IPS-NIHi11 (cell line): ENCODE measurements at places on chromosomes 2 and 18.

DNA sequence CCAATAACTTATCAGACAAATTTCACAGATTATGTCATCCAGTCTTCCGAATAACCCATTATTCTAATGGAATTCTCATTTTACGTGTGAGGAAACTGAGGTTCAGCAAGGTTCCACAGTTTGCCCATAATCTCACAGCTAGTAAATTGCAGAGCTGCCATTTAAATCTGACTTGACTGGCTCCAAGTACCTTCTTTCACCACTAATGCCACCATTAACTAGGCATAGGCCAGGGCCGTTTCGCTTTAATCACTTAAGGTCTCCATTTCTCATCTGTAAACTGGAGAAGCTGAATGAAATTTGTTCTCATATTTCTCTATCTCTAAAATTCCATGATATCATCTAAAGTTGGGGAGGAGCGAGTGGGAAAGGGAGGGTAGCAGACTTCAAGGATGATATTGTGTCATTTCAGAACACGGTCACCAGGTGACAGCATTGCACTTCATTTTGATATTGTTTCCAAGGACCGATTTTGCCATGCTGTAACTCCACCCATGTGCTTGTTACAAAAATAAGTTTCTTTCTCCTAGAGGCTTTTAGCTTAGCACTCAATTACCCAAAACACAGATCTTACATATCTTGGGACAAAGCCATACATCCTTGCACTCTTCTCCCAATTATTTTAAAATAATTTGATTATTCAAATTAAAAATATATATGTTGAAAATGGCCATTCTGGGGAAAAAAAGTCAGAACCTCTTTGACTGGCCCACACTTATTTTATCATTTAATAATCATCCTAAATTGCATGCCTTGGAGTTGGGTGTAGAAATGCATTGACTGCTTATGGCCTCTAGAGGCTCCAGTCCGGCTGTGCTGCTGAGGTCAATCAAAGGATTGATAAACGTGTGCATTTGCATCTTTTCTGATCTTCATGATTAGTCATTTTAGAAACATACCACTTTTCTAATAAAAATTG, 123.8 kb downstream of the AKAIN1 start:
- DNase-seq, result peak; percentile 33

- no peak for DNase-seq
These were observed 8.4 kb upstream of the NR4A2 start for GRCh38 chr2:156340804-156341451.

DNA sequence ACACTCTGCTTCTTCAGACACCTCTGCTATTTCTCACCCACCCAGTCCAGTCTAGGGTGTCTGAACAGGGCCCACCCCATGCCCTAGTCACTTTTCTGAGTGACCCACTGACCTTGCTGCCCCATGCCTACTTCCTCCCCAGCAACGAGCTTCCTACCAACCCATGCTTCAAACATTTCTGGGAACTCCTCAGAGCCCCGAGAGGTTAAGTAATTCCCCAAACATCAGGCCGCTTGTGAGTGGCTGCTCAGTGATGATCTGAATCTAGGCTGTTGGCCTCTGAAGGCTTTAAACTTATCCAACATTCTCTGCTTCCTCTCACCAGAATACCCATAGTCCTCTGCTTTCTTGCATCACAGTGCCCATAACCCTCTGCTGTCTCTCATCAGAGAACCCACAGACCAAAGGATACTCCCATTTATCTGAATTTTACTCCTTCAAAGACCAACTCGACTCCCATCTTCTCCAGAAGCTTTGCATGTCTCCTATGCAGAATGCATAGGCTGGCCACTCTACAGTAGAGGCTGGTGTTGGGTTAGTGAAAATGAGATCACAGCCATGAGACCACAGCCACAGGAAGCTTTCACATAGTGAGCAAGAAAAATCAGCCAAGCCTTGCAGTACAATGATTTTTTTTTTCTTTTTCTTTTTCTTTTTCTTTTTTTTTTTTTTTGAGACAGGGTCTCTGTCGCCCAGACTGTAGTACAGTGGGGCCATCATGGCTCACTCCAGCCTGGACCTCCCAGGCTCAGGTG, 309.5 kb upstream of the LYPD1 start:
- DNase-seq, result no peak

DNA sequence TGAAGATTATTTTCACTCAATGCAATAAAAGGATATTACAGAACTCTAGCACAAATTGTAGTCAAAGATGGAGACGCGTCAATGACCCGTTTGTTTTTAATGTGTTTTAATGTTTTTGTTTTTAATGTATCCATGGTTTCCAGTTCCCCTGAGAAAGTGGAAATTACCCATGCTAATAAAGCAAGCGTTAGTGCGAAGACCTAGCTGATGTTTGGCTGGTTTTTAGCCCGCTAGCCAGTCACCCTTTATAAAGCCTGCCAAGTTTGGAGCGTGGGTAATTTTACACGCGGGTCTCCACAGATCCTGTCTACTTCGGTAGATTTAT, 430 bp upstream of the CHMP1B start:
- DNase-seq, result no peak

DNA sequence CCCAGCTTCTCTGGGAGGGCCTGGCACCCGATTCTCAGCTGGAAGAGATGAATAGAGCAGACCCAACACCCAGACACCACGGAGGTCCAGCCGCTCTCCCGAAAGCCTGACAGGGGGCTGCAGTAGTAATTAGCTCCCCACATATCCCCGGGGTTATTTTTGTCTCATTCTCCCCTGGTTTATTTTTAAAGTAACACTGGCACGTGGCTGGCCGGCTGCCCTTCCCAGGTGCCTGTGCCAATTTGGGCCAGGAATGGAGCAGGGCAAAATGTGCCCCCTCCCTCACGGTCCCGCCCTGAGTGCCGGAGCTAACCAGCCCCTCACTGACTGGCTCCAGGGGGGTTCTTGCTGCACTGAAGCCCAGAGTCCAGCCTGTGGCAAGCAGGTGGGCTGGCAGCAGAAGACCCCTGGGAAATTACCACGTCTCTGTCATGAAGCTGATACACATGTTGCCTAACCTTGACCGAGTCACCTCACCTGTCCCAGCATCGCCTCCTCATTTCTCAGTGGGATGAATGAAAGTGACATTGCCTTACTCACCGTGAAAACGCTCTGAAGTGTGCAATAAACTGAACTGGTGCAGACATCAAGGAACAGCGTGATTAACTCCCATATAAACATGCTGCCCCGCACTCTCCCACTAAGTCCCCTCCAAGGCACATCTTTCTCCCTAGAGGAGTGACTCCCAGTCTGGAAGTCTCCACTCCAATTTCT, 18.4 kb downstream of the KCNK3 start:
- DNase-seq, result no peak

GRCh38 chr2:191839918-191840804, 6.7 kb downstream of the CAVIN2 start:
- DNase-seq, result no peak

GRCh38 chr18:22219568-22220355, 50.4 kb downstream of the GATA6 start:
- no peak for DNase-seq

GRCh38 chr2:25491003-25491696, 149.4 kb upstream of the DNMT3A start:
- DNase-seq, result no peak

GRCh38 chr2:236538242-236538641, 31.4 kb upstream of the ACKR3 start:
- DNase-seq, result no peak

DNA sequence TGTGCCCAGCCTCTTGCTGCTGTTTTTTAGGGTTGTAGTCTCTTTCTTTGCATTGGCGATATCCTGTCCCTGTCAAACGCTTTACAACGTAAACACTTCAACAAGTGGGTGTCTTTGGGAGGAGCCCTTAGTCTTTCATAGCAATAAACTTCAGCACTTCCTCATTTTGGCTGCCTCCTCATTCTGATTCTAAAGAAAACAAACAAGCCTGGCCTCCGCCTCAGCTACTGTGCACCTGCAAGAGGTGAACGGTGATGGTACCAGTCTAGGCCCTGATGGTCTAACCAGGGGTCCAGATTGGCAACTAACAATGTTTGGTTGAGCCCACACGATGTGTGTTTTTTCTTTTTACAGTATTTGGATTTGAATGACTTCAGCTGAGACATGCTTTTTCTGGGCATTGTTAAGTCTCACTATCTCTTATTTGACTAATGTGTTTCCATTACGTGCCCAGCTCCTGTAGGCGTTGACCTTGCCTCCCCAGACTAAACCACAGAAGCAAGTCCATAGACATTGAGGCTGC, 53.2 kb upstream of the CUL3 start:
- no peak for DNase-seq

GRCh38 chr18:36872329-36872728, 43.4 kb downstream of the KIAA1328 start:
- DNase-seq, result no peak

- no peak for DNase-seq
These were observed 277.2 kb upstream of the HS6ST1 start for GRCh38 chr2:128595763-128596395.

- no peak for DNase-seq
These were observed 32.4 kb downstream of the TMEM87B start for GRCh38 chr2:112087346-112088020.

GRCh38 chr2:190216829-190217228, 102.8 kb downstream of the HIBCH start:
- peak; percentile 42 for DNase-seq

DNA sequence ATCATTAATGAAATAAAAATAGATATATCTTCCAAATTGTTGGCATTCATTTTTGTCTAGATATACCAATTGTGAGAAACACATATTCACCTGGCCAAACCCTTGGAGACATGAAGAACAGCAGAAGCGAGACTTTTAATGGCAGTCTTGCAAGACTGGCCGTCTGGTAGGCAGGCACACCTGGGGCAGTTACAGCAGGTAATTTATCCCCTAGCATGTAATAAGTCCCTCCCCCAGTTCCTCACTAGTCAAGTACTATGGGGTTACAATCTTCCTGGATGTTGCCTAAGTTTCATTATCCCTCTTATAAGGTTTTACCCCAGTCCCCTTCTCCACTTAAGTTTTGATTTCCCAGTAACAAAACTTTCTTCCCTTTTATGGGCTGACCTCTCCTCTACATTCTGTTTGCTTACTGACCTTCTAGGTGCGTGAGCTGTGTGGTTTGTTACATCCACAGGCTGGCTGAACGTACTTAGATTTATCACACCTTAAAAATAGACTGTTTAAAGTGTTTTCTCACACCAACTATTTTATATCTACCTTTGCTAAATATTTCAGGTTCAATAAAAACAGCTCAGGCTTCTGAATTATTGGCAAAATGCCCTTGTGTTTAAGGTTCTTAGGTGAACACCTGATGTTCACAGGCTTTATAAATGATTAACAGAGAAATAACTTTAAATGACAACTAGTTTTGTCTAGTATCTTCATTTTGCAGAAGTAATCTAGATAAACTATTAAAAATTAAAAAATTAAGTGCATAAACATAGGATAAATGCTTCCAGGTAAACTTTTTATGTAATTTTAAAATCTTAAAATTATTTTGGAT, 365.0 kb upstream of the TFPI start:
- no peak for DNase-seq

- DNase-seq, result no peak
These were observed 130.9 kb upstream of the ARHGAP28 start for GRCh38 chr18:6598657-6599056.

DNA sequence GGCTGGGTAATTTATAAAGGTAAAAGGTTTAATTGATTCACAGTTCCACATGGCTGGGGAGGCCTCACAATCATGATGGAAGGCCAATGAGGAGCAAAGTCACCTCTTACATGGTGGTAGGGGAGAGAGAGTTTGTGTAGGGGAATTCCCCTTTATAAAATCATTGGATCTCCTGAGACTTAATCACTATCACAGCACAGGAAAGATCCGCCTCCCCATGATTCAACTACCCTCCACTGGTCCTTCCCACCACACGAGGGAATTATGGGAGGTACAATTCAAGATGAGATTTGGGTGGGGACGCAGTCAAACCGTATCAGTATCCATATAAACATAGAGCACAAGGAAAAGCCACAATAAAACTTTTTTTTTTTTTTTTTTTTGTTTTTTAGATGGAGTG, 172.6 kb upstream of the PIEZO2 start:
- no peak for DNase-seq

- DNase-seq, result no peak
These were observed 90.2 kb upstream of the SPATS2L start for GRCh38 chr2:200216310-200216709.

- DNase-seq, result no peak
These were observed 70.2 kb downstream of the HRH4 start for GRCh38 chr18:24530630-24531111.

GRCh38 chr2:210961249-210961648, 404.9 kb downstream of the CPS1 start:
- no peak for DNase-seq

DNA sequence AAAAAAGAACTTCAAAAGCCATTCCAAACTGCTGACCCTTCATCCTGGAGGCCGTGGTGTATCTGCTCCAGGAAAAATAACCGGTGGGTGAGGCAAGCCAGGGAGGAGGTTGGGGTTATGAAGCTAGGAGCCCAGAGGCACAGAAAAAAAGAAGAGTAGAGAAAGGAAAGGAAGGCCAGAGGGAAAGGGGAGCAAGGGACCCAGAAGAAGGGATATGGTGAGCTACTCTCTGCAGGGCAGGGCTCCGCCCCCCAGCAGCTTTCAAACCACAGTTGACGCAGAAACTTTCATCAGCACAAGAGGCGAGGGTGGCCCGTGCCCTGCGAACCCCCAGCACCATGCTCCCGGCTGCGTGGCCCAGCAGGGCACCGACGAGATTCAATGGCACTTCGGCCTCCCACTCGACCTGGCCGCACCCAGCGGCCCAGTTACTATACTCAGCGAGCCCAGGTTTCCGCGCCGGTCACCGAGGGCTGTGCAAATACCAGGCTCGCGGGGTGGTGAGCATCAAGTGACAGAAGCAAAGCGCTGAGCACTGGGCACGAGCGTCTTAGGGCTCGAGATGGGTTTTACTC, 665 bp downstream of the MCM6 start:
- DNase-seq, result peak; percentile 56

DNA sequence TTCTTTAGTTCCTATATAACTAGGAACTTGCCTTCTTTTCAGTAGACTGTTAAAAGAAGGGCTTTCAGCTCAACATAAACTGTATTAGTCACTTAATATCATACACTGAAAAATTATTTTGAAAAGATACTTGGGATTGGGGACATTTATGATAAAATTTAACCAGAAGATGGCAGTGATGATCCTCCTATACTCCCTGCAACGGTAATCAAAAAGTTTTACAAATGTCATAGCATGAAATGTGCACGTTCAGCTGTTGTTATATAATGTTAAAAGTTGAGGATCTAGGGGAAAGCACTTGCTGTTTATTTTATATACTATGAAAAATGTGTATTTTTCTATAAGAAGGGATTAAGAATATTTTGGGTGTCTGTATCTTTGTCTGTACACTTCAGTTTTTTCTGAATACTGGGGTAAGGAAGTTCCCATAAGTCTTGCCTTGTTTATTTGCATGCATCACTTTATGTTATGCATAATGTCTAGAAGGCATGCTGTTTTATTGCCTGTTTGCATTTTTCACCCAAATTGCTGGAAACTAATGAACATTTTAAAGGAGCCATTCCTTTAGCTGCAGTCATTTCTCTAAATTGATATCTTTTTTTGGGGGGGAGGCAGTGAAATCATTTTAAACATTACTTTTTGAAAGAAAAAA, 19.0 kb downstream of the DYNC1I2 start:
- DNase-seq, result no peak
